ENCODE measurements at places on chromosomes 5 and 9.

GRCh38 chr5:150106674-150107426, 20.5 kb upstream of the CSF1R start:
- DNase-seq = no peak

DNA sequence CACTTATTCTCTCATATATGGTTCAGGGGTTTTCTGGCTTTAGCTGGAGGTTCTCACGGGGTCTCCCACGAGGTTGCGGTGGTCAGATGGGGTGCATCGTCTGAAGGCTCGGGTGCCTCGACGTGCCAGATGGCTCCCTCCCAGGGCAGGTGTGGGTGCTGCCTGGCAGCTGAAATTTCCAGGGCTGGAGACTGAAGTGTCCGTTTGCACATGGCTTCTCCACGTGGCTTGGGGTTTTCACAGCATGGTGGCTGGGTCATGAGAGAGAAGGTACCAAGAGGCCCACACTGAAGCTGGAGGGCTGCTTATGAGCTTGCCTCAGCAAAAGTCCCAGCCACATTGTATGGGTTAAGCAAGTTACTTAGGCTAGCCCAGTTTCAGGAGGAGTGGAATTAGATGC, 218.6 kb downstream of the AGTPBP1 start:
- DNase-seq = no peak

- DNase-seq = no peak
Measured at GRCh38 chr5:149924486-149924885, 20.1 kb downstream of the PDE6A start.

DNA sequence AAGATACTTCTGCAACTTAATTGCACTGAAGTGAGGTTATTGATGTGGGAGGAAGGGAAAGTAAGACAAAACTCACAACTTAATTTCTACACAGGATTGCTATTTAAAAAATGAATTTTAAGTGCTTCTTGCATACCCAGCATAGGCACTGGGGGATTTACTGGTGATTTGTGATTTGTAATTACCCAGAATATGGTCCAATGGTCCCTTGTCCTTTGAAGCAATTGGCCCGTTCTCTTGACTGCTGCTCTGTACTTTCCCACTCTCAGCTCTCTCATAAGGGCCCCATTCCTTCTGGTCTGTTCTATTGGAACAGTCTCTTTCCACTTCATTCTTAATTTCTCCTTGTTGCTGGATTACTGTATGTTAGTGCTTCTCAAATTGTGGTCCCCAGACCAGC, 75.4 kb upstream of the SPATA31D4 start:
- DNase-seq = no peak

GRCh38 chr5:97576956-97577355, 393.9 kb upstream of the RIOK2 start:
- no peak for DNase-seq

GRCh38 chr9:14433351-14434157, 119.6 kb upstream of the NFIB start:
- DNase-seq = no peak

GRCh38 chr9:128486201-128486600, 18.3 kb upstream of the GLE1 start:
- no peak for DNase-seq

DNA sequence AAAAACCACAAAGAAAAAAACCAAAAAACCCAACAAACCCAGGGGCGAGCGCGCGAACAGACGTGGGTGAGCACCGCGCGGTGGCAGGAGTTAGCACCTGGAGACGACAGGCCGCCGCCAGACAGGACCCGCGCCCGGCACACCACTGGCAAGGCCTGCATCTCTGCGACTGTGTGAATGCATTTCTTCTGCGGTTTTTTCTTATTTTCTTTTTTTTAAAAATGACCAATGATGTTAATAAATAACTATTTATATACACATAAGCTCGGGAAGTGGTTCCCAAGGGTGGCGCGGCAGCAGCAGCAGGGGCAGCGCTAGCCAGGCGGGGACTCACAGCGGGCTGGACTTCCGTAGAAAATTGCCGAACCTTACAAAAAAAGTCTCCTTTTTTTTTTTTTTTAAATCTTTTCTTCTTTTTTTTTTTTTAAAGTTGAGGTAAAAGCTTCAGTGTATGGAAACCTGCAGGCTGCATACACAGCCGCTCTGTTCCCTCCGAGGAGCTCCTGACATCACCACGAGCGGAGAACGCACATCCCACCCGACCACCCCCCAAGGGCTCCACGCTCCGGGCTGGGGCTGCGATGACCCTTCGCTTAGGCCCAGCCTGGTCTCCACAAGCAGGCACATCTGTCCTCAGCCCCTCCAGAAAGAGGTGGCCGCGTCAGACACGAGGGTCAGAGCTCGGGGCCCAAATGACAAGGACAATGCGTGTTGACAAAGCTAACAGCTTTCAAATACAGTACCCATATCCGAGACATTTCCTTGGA, 7.4 kb downstream of the BRD3OS start:
- no peak for DNase-seq

DNA sequence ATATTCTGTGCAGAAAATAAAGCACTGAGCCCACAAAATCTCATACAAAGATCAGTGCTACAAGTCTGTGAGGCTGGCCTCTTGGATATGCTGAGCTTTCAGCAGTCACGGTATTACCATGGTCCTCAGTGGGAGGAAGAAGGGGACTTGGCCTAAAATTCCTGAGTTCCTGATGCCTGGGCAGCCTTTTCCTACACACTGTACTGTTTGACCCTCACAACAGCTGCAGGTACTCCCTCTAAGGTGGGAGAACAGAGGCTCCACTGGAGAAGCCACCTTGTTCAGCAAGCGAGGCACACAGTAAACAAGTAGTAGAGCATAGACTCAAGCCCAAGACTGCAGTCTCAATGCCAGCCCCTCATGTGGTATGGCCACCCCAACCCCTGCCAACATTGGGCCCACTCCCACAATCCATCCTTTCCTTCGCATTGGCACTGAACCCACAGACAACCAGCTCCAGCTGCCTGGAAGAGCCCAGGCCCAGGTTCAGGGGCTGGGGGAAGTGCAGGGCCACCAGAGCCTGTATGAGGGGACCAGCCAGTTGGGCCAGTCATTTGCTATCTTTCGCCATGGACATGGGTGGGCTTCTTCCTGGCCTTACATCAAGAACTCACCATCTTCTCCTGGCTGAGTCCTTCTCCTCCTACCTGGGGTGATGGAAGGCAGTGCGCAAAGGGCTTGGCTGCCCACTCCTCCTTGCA, 14.3 kb downstream of the ACSL6 start:
- no peak for DNase-seq

DNA sequence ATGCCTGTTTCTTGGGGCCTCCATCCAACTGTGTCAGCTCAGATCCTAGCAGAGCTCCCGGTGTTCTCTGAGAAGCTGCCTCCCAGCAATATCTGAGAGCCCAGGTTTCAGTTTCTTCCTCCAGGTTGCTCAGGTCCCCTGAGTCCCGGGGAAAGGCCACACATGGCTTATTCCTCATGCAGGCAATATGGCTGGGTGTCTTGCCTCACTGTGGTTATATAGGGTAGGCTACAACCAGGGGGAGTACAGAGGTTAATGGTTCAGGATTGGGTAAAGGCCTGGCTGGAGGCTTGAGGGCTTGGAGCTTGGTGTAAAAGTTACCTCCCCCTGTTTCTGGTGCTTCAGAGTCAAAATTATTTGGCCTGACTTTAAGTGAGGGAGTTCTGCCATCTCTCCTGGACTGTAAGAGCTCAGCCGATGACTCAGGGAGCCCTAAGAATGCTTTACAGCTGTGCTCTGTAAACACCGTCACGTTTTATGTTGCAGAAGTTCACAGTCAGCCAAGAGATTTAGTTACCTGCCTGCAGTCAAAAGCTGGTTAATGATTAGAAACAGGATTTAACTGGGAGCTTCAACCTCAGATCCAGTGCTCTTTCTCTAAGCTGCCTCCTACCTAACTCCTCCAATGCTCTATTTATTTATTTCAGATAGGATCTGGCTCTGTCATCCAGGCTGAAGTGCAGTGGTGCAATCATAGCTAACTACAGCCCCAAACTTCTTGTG, 24.3 kb upstream of the UBAP2 start:
- DNase-seq = no peak

Data from T follicular helper cell (primary cell).